ENCODE measurements at places on chromosomes 3 and 15.

GRCh38 chr3:133535971-133536881, 37.3 kb upstream of the CDV3 start:
- no peak for DNase-seq

GRCh38 chr3:9110316-9110715, 139.1 kb downstream of the SRGAP3 start:
- DNase-seq, result no peak

GRCh38 chr15:55736756-55737155, 6.2 kb downstream of the PRTG start:
- DNase-seq, result no peak

- no peak for DNase-seq
Measured at GRCh38 chr3:136255672-136256406, 5.7 kb downstream of the PCCB start.

GRCh38 chr3:150875548-150875947, 29.7 kb downstream of the MINDY4B start:
- no peak for DNase-seq

- no peak for DNase-seq
Measured at GRCh38 chr3:114745322-114746240, 401.5 kb downstream of the ZBTB20 start.

GRCh38 chr3:9701006-9701405, 2.6 kb upstream of the CPNE9 start:
- DNase-seq, result no peak

GRCh38 chr3:46595819-46596314, 16.5 kb upstream of the FAM240A start:
- DNase-seq, result no peak

DNA sequence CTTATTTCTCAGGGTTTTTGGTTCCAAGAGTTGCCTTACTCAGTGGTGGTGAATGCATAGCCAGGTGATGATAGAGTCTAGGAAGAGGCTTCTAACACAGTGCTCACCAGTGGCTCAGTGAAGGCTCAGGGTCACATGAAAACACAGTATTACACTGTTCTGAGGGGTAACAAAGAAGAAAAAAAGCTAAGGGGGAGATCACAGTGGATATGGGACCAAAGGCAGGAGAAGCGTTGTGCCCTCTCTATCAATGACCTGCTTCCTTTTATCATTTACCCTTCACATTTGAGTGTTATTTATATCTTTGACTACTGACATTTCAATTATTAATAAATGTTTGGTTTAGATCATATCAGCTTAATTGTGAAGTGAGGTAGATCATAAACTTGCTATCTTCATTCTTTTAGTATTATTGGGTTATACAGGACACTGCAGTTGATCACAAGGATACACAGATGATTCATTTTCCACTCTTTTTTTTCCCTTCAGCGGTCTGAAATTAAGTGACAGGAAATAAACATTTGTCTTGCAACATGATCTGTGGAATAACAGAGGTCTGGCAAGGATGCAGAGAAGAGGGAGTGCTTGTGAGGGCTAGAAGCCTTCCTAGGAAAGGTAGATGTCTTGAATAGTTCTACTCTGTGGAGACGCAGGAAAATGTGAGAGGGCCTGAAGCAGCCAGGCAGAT, 171.7 kb downstream of the C3orf38 start:
- no peak for DNase-seq

GRCh38 chr3:105083945-105084344, 282.8 kb upstream of the ALCAM start:
- no peak for DNase-seq

DNA sequence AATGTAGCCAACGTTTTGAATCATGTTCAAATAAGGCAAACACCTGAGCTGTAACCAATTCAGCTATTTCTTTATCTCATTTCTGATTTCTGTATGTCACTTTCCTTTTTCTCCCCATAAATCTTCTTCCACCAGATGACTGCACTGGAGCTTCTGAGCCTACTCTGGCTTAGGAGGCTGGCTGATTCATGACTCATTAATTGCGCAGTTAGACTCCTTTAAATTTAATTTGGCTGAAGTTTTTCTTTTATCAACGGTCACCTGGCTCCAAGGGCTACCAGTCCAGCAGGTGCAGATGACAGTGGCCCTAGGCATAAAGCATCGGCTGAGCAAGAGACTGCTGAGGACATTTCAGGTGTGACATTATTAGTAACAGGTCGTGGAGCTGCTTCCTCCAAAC, 39.6 kb upstream of the ITGA11 start:
- no peak for DNase-seq

- peak; percentile 37 for DNase-seq
Measured at GRCh38 chr3:105365391-105366325, 1.1 kb upstream of the ALCAM start.

GRCh38 chr3:136651581-136651980, 100.6 kb downstream of the STAG1 start:
- no peak for DNase-seq

- DNase-seq, result no peak
Measured at GRCh38 chr3:180804916-180805315, 107.6 kb upstream of the FXR1 start.

- DNase-seq, result no peak
Measured at GRCh38 chr3:59821274-59821673, 771.4 kb upstream of the CFAP20DC start.

GRCh38 chr3:175349168-175349567, 490.0 kb downstream of the NAALADL2 start:
- no peak for DNase-seq

DNA sequence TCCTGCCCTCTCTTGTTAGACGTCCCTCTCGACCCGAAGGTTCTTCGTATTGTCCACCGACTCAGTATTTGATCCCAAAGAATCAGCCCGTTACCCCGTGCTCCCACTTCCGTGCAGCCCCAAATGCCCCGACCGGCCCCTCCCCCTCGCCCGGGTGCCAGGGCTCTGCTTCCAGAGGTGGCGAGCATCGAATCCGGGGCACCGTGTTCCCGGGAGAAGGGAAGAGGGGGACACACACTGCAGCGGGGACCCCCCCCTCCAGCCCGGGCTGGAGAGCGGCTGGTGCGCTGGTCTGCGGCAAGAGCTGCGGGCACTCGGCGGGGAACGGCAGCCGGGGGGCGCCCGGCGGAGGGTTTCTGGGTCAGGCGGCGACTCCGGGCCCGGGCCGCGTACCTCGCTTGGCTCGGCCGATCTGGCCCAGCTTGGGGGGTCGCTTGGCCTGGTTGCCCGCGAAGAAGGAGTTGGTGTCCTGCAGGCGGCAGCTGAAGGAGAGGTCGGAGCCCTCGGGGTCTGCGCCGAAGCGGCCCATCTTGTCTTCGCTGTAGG, 556 bp downstream of the CAMK2N2 start:
- DNase-seq, result no peak

DNA sequence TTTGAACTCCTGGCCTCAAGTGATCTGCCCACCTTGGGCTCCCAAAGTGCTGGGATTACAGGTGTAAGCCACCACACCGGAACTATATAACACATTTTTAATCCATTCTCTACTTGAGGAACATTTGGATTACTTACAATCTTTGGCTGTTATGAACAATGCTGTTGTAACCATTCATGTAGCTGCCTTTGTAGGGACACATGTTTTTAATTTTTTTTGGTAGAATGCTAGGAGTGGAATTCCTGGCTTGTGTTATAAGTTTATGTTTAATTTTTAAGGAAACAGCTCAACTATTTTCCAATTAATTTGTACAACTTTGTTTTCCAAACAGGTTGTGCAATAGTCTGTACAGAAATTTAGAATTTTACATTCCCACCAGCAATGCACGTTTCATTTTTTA, 51.7 kb downstream of the GPR149 start:
- DNase-seq, result no peak

DNA sequence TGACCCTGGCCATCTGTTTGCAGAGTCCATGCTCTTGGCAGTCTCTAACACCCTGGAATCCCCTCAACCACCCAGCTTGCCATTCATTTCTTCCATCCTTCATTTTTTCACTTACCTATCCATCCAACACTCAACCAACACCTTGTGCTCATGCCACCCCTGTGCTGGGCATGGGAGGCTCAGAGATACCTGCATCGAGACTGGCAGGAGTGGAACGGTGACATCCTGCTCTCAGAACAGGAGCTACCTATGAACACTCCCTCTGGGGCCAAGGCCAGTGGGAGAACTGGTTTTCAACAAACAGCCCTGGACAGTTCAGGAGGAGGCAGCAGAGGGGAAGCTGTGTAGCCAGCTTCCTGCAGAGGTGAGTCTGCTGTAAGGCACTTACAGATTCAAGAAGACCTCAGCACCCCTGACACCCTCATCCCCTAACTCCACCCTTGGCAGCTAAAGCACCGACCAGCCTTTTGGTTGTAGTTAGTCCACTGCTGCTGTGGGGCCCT, 19.5 kb upstream of the ATP2B2 start:
- DNase-seq, result no peak

- no peak for DNase-seq
Measured at GRCh38 chr3:181940703-181941102, 229.0 kb downstream of the SOX2 start.

GRCh38 chr3:52468336-52468735, 12.9 kb downstream of the NISCH start:
- no peak for DNase-seq

- no peak for DNase-seq
Measured at GRCh38 chr15:67806536-67806935, 18.8 kb upstream of the SKOR1 start.

- DNase-seq, result no peak
Measured at GRCh38 chr3:9345041-9345440, 17.8 kb upstream of the THUMPD3 start.

GRCh38 chr15:98547741-98548138, 100.6 kb upstream of the IGF1R start:
- no peak for DNase-seq

- DNase-seq, result no peak
Measured at GRCh38 chr15:98671060-98672008, 23.0 kb downstream of the IGF1R start.

- no peak for DNase-seq
Measured at GRCh38 chr3:46271209-46271745, 29.0 kb downstream of the CCR3 start.

- DNase-seq, result no peak
Measured at GRCh38 chr3:123353850-123354233, 95.0 kb downstream of the ADCY5 start.

GRCh38 chr15:68789534-68790241, 31.0 kb downstream of the ANP32A start:
- DNase-seq, result no peak

DNA sequence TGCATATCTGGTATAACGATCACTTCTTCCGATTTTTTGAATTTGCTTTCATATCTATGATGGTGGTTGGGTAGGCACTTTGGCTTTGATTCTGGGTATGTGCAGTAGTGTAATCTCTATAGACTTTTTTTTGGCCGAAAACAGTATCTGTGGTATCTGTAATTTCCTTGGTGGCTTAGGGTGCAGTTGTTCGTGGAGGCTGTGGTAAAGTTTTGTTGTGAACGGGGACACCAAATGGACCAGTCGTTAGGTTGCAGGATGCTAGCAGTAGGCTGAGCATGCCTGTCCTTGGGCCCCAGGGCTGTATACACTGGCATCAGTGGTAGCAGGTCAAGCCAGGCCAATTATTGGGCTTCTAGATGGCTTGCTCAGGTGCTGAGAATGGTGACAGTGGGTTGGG, 55.2 kb downstream of the CCDC66 start:
- no peak for DNase-seq

GRCh38 chr15:94127006-94127405, 104.4 kb upstream of the MCTP2 start:
- no peak for DNase-seq

GRCh38 chr15:98657721-98658120, 9.4 kb downstream of the IGF1R start:
- DNase-seq, result no peak

GRCh38 chr3:40753951-40754350, 229.2 kb downstream of the ZNF621 start:
- no peak for DNase-seq

DNA sequence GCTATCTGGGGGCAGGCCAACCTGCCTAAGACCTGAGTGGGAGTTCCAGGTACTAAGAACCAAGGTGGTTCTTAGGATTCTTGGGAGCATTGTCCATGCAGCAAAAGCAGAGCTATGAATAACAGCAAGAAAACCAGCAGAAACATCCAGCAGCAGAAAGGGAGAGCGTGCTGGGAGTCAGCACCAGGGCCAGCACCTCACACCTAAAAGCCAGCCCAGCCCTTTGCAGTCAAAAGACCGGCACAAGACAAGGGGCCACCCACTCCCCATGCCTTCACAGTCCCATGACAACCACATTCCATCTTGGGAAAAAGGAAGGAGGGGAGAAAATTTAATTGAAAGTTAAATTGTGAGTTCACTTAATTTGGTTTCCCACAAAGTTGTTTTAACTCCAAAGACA, 364.9 kb downstream of the AGBL1 start:
- DNase-seq, result no peak

- no peak for DNase-seq
Measured at GRCh38 chr15:77014132-77015081, 19.5 kb downstream of the PSTPIP1 start.
